ENCODE measurements at places on chromosomes 2 and 18.

DNA sequence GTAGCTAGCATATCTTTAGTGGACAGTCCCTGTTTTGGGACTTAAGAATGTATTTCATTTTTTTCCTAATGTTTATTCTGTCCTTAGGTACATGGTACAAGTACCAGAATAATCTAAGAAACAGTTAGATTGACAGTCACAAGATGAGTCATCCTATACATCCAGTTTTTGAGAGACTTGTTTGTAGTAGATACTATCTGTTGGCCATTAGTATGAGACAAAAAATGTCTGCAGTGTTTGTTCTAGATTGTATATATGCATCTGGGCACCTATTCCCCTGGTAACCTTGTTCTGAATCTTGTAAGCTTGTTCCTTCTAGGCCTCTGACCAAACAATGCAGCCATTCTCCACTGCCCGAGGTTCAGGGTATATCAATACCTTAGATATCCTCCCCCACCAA lies 1343.5 kb downstream of the SUCLG1 start:
- DNase-seq = no peak

DNA sequence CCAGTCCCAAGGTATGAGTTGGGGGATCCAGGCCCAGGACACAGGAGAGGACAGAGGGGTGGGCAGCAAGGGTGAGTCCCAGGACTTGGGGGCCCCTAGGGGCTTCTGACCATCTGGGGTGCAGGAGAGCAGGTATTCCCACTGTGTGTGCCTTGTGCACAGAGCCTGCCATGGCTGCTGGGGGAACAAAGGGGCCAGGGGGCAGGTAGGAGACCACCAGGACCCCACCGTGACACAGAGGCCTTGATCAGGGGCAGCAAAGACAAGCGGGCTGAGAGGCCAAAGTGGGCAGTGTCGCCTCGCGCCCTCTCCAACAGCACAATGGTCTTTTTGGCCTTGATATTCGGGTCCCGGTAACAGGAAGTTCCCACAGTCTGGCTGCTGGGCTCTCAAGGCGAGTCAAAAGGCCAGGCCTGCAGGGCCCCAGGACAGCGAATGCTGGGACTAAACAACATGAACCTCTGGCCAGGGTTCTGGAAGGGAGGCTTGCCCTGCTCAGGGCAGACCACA lies 12.3 kb upstream of the GPR17 start:
- no peak for DNase-seq

- DNase-seq = no peak
These were observed 98.5 kb upstream of the RAB6C start for GRCh38 chr2:129880971-129881370.

DNA sequence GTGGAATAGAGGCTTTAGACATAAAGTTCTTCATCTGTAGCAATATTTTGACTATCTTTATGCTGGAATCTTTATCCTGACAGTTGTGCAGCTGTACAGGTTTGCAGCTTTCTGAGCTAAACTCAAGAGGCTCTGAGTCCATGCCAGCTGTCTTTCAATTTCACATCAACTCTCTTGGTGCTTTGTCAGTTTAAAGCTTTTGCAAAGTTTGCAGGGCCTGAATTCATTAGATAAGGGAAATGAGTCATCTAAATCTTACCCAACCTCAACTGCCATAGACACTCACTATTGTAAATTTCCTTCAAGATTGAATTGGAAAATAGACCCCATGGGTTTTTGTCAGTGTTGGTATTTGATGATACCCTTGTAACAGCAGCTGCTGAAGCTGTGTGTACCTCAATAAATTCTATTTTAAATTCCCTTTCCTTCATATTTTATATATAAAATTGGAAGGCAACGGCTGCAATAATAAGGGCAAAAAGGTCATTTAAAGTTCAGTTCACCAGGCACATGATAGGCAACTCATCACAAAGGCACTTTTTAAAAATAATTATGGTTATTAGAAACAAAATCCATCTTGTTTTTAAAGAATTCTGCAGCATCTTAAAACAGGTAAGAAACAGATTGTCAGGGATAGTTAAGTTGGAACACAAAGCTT lies 169.9 kb upstream of the SLC39A10 start:
- DNase-seq = peak; percentile 49

DNA sequence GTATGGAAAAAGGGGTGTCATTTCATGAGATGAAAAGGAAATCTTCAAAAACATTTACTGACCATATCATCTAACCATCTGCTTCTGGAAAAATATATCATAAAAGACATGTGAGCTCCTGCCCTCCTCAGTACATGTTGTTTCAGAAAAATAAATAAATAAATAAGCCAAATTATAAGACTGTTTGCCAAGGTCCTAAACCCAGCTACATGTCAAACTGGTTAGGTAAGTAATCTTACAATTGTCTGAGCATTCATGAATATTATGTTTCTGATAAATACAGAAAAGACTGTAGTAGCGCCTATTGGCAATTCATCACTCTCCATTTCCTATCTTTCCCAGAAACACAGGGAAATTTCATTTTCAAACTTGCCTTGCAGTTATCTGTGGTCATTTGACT lies 138.9 kb upstream of the SETBP1 start:
- no peak for DNase-seq

- DNase-seq = no peak
These were observed 152.1 kb downstream of the LPIN1 start for GRCh38 chr2:11898576-11898975.

- DNase-seq = no peak
These were observed 10.3 kb downstream of the SAP130 start for GRCh38 chr2:128017561-128017960.

- no peak for DNase-seq
These were observed 6.8 kb downstream of the TFPI start for GRCh38 chr2:187547353-187547979.

DNA sequence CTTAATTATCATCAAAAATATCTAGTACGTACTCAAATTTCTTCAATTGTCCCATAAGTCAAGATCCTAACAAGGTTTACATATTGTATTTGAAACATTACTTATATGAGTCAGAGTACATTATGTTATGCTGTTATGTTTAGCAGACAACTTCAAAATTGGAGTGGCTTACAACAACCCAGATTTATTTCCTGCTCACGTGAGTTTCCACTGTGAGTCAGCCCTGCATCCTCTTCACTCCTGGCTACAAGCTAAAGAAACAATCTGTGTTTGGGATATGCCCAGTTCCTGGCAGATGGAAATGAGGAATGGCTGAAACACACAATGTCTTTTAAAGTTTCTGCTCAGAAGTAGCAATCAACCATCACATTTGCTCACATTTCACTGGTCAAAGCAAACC lies 31.5 kb upstream of the TANC1 start:
- DNase-seq = no peak

Measured in activated CD8-positive, alpha-beta T cell treated with anti-CD3 and anti-CD28 coated beads, Interleukin-2, amount 10 ng/mL, durations not matched to agents 7 days and 5 days (primary cell).